Cortex of kidney (tissue), 1 donor: ENCODE measurements at places on chromosomes 1 and 21.

- no peak for DNase-seq
These were observed 9.5 kb downstream of the ACTL8 start for GRCh38 chr1:17764591-17764990.

DNA sequence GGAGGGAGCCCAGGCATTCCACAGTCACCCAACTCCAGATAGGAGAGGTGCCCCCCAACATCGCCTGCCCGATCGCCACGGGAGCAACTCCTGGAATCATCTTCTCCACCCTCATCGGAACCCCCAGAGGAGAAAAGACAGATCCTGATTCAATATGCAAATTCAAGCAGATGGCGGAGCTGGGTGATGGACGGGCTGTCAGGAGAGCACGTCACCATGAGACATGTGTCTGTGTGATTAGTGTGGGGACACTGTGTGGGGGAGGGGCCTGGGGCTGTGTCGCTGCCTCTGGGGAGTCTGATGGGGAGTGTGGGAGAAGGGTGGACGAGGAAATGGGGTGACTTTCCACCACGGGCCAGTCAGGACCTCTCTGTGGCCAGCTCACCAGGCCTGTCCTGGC is 90.2 kb upstream of the CSF3R start:
- no peak for DNase-seq

- no peak for DNase-seq
These were observed 71.0 kb downstream of the OLFML2B start for GRCh38 chr1:161952607-161953172.

- DNase-seq: no peak
These were observed 13.6 kb upstream of the TMPRSS2 start for GRCh38 chr21:41521489-41522027.

DNA sequence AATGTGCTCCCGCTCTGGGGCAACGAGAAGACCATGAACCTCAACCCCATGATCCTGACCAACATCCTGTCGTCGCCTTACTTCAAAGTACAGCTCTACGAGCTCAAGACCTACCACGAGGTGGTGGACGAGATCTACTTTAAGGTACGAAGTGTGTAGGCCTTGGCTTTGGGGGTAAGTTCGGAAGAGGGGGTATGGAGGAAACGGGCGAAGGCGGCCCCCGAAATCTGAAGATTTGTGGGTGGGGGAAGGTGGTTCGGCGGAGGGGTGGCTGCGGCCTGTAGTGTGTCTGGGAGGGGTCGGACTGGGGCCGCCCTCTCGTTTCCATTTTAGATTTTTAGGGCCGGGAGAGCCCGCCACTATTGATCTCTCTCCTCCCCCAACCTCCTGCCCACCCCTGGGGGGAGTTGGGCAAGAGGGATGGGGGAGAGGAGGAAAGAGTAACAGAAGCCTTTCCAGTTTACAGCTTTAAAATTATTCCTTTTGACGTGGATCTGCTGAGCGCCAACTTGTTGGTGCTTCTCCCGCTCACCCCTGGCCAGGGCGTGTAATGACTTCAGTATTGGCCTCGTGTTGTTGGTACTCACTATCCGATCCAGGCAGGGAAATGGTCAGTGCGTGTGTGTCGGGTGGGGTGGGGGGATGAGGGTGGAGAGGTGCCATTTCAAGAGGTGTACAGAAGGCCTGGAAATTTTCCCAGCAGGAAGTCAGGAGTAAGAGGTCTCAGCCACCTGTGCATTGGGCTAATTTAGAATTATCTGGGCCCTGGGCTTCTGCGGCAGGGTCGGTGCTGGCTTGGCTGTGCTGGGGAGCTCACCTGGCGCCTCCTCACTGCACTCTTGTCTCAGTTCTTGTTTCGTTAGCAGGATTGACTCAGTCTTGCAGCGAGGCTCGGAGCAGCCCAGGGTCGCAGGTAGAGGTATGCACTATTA is 880 bp downstream of the PRPF38B start:
- DNase-seq: no peak

- DNase-seq: no peak
These were observed 43.4 kb upstream of the LRRC8C start for GRCh38 chr1:89589515-89589914.

GRCh38 chr1:115842948-115843347 is 2.0 kb upstream of the NHLH2 start:
- DNase-seq: no peak
